ENCODE measurements at places on chromosomes 2 and 18.

GRCh38 chr2:118812552-118812951 is 34.9 kb downstream of the EN1 start:
- no peak for DNase-seq

GRCh38 chr2:134727385-134727784 is 8.6 kb upstream of the TMEM163 start:
- no peak for DNase-seq

GRCh38 chr2:53150146-53150545 is 617.5 kb upstream of the CHAC2 start:
- DNase-seq, result no peak

DNA sequence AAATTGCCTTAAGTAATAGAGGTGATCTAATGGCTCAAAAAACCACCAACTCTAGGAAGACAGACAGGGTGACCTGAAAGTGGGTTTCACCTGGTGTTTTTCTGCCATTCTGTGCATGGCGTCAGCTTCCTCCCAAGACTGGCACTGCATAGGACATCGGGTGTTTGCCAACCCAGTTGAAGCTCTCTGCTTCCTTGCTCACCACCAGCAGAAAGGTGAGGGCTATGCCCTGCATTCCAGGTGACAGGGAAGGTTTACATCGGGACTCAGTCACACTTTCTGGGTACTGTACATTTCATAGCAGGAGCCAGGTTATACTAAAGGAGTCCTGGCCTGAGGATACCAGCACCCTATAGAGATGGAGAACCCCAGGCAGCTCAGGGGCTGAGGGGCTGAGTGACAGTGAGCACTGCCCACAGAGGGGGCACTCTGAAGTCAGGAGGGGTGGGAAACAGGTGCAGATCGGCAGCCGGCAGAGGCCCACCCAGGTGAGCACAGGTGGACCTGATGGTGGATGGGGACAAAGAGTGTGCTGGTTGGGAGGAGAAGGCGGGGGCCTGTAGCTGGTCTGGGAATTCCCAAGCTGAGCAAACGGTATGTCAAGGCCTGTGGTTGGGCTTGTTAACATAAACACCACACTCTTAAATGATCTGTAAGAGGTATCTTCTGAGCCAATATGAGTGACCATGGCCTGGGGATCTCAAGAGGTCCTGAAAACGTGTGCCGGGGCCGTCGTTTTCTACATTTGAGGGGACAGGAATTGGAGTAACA is 18.1 kb downstream of the TPRKB start:
- no peak for DNase-seq

DNA sequence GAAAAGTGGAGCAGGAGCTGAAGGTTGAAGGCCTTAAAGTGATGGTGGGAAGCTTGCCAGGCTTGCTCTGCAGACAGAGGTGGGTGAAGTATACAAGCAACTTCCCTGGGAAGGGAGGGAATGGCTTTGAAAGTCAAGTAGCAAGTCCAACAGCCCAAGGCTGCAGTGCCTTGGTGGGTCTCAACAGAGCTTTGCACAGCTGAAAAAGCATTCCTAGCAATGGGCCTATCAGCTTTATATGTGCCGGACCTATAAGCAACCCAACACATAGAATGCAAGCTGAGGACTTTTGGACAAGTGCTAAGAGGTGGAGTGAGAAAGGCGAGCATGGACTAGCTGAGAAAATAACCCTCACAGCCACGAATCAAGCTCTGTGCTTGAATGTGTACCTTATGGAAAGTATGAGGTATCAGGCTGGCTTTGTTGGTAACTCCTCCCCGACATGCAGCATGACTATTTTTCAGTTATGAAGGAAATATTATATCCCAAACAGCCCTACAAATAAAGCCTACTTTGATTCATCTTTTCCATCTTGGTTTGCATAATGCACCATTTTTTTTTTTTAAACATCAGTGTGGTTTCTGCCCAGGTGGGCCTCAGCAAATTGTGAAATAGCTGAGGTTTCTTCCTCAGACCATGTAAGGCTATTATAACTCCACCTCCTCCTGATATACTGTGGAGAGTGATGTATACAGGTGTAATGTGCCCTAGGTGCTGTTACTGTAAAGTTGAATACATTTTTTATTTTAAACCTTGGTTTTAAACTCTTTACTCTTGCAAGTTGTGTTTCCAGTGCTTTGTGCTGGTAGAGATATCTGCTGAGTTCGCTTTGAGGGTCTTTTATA is 241.4 kb upstream of the CXCR4 start:
- no peak for DNase-seq
